ENCODE measurements at places on chromosomes 1 and 21.

DNA sequence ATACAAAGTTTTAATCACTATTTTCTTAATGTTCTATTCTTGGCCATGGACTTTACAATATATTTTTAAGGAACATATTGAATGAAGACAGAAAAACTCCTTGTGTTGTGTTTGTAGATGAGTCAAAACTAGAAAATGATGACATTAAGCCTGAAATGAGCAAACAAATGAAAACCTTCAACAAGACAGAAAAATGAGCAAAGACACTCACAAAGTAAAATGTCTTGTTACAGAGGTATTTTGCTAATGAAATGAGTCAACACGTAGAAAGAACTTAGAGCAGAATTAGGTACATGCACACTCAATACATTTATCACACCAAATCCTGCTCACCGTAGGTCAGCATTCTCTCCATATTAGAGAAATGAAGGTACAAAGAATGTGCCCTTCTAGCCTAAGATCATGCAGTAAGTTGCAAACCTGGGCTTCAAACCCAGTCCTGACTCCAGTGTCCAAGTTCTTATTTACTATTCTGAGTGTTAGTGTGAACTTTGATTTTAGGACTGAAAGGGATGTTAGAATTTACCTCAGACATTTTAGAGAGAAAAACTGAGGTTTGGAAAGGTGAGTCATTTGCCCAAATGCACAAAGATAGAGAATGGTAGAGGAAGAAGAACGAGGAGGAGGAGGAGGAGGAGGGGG is 133.9 kb upstream of the SGIP1 start:
- no peak for DNase-seq

DNA sequence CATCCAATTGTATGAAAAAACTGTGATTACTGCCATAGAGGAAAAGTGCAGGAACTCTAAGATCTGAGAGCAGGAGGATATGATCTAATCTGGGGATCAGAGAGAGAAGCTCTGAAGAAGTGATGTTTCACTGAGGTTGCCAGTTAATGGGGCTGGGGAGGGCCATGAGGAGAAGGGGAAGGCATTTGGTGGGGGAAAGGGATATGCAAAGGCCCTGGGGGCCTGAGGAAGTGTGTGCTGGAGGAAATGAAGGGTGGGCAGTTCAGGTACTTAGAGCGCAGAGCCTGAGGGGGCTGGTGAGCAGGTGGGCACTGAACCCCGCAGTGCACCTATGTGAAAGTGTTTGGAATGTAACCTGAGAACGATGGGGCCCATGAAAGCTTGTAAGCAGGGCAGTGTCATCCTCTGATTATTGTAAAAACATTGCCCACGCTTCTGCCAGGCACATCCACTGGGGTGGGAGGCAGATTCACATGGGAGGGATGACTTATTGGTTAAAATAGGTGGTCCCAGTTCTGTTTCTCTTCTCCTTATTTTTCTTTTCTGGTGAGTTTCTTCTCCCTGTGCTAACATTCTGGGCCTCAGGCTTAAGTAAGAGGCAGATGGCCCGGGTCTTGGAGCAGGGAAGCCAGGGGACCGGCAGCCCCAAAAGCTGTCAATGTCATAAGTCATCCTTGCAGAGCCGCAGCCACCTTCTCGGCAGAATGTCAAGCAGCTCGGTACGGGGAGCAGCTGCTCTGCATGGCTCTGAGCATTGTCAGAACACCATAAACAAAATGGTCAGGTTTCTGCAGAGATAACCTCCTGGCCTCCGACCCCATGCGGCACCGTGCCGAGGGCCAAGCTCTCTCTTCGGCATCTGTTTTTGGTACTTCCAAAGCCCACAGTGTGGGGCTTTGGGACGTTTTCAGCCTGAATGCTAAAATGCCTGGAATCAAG is 492.0 kb upstream of the VAMP3 start:
- no peak for DNase-seq

DNA sequence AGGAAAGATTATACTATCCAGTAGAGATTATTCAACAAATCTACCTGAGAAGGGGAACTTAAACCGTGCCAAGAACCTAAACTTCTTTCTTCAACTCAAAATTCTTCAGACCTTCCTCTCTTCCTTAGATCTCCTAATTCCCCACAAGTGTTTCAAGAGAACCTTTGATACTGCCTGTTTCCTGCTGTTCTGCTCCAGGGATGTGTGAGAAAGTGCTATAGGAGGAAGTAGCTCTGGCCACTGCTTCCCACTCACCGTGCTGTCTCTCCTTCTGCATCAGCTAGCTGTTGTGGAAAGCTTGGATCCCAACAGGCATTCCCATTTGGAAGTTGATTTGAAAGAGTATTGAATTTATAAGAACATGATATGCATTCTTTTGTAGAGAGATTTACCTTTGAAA is 4.5 kb upstream of the NOS1AP start:
- DNase-seq = no peak

- DNase-seq = peak; percentile 4
Observed at GRCh38 chr1:204268101-204268500, 54.3 kb upstream of the GOLT1A start.

GRCh38 chr1:227459977-227460376 is 103.4 kb upstream of the ZNF678 start:
- no peak for DNase-seq

DNA sequence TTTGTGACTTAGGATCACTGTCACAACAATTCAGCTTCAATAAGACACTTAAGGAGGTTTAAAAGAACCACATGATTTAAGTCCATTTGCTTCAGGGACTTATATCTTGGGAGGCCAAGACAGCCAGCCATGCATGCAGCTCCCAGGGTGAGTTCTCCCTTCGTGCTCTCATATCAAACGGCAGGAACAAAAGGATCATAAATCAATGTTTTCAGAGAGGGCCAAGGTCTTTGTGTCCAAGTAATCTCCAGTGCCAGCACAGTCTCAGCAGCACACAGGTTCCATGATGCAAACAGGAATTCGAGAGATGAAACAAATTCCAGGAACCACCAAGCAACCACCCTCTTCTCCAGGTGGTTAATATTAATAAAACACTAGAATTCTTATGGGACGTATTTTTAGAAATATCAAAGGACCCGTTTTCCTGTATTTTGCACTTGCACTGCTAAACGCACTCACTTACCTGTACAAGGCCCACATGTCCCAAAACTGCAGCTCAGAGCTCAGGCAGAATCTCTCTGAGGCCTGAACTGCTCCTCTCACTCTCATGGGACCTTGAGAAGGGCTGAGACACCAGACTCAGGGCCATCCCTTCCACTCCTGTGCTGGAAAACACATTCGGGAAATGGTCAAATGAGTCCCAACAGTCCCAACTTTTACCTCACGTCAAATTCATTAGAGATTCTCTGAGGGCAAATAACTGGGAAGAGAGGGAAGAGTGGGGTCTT is 100.0 kb upstream of the RAB4A start:
- DNase-seq = peak; percentile 3

DNA sequence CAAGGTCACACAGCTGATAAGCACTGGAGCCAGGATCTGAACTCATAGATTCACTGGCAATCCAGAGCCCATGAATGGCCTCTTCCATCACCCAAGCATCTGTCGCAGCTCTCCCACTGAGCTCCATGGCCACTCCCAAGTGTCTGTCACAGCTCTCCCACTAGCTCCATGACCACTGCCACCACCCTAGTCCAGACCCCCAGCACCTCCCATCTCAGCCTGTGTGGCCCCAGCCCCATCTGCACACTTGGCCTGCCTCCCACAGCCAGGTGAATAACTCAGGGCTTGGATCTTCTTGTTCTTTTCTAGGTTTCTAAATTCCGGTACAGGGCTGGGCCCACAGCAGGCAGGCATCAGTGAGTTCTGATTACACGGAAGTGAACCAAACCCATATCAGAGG is 76.0 kb downstream of the GLIS1 start:
- DNase-seq = no peak

GRCh38 chr1:63368131-63368530 is 704 bp downstream of the ALG6 start:
- no peak for DNase-seq

DNA sequence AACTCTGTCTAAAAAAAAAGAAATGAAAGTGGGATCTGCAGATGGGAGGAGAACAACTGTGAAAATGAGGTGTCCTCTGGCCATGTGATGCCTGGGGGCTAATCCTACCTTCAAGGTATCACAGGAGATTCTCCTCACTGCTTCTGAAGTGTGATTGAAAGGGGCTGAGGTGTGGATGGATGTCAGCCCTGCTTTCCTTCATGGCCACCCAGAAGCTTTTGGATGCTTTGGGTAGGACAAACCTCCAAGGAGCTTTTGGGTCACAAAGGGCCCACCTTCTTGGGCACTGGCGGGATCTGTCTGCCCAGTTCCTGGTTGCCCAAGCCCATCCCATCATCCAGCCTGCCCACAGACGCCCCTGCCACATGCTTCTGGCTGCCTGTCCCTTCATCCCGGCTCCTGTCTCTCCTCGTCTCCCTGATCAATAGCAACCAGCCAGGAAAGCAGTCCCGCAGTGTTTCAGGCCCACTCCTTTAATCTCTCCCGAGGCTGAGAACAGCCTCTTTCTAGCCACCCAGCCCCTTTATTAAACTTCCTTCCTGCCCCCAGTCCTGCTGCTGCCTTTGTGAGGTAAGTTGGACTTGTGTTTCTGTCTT is 87.2 kb downstream of the MAN1C1 start:
- DNase-seq = no peak

DNA sequence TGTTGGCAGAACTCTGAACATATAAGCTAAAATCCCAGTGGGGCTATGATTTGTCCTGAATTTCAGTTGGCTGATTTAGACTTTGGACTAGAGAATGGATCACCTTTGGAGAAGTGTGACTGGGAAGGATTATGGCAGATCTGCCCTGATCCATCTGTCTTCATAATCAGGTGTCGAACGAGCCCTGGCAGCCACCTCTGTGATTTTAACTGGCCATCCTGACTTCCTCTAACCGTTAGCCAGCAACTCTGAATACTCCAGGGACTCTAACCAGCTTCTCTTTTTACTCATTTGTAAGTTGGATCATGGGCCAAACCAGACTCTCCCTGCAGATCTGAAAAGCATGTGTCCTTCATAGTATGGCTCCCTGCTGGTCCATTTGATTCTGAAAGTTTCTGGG is 32.0 kb downstream of the ACTN2 start:
- DNase-seq = no peak

- DNase-seq = no peak
Observed at GRCh38 chr1:246608616-246609376, 42.5 kb downstream of the CNST start.

- no peak for DNase-seq
Observed at GRCh38 chr1:206714331-206715058, 29.8 kb downstream of the MAPKAPK2 start.

GRCh38 chr1:46682064-46682463 is 10.4 kb downstream of the TEX38 start:
- no peak for DNase-seq

GRCh38 chr1:106747791-106748190 is 308.7 kb upstream of the PRMT6 start:
- no peak for DNase-seq

GRCh38 chr1:206992790-206993189 is 22.5 kb upstream of the FCAMR start:
- no peak for DNase-seq

DNA sequence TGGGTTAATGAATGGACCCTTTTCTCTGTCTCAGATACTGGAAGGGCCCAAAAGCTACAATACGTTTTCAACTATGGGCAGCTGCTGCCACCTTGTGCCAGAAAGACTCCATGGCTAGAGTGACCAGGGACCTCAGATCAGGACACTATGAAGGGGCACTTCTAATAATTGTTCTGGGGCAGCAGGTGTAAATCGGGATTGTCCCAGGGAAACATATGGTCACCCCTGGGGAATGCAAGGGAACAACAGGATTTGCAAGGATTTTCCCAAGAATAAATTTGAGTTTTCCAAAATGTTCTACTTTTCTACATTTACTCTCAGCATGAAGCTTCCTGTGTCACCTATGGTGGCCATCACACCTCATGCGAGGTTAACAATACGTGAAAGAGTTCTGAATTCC is 12.0 kb upstream of the FCAMR start:
- DNase-seq = peak; percentile 17

- DNase-seq = no peak
Observed at GRCh38 chr1:211267204-211267857, 8.2 kb downstream of the RCOR3 start.

- DNase-seq = no peak
Observed at GRCh38 chr1:86154571-86155050, 2.0 kb downstream of the COL24A1 start.

DNA sequence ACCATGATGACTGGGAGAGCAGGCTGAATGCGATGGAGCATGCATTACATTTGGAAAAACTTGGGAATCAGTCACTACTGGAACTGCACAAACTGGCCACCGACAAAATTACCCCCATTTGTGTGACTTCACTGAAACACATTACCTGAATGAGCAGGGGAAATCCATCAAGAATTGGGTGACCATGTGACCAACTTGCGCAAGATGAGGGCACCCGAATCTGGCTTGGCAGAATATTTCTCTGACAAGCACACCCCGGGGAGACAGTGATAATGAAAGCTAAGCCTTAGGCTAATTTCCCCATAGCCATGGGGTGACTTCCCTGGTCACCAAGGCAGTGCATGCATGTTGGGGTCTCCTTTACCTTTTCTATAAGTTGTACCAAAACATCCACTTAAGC is 9.1 kb downstream of the SNIP1 start:
- DNase-seq = no peak

DNA sequence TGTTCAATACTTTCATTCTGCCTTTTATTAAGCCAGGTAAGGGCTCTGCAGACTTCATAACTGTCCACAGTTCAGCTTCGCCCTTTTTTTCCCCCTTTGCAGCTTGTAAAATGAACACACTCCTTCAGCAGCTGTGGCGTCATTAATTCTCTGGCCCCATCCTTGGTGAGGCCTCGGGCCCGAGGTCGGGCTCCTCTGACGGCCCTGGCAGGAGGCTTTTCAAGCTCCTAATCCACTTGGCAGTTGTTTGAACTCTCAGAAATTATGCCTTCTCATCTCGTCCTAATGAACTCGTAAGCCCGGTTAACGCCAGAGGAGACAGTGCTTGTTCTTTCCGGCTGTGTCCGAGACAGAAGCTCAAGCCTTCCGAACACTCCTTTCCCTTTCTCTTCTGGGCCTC is 18.1 kb upstream of the EPHA8 start:
- DNase-seq = no peak

- no peak for DNase-seq
Observed at GRCh38 chr1:8533124-8533523, 215.2 kb downstream of the SLC45A1 start.

DNA sequence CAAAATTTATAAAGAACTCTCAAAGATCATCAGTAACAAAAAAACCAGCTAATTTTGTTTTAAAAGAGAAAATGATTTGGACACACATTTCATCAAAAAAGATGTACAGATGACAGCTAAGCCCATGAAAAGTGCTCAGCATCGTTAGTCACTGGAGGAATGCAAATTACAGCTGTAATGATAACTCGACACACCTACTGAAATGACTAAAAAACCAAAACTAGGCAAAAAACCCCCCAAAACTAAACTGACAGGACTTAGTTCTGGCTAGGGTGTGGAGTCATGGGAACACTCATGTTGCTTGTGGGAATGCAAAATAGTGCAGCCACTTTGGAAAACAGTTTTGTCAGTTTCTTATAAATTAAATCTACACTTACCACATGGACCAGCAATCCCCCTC is 59.5 kb downstream of the CNIH3 start:
- DNase-seq = no peak

- DNase-seq = no peak
Observed at GRCh38 chr1:173429471-173430402, 47.4 kb upstream of the PRDX6 start.

Measured in NCI-H1436 (cell line).